ENCODE measurements at places on chromosomes 3 and 15. TPM values are rescaled to one million over a fixed set of nuclear protein-coding genes. Genes with fewer than 3 reads are reported as not detected.

Gene CCDC39
- not detected for total RNA-seq

- H3K4me1 ChIP-seq = peaks cover 4% of the 10 kb centered on the region
- H3K27me3 ChIP-seq = no peaks in the 10 kb centered on the region
- H3K36me3 ChIP-seq = peaks cover 69% of the 10 kb centered on the region
- no peak overlapping the region for H3K4me3 ChIP-seq
- DNase-seq = no peak
- no peak overlapping the region for H3K27ac ChIP-seq
Measured at GRCh38 chr15:98935736-98936135, 71.9 kb downstream of the PGPEP1L start.

Gene CHRNA7
- total RNA-seq = 3.0 TPM

Gene GP9
- total RNA-seq = not detected

Measured in mesothelial cell of epicardium (in vitro differentiated cells).